T follicular helper cell (primary cell): ENCODE measurements at places on chromosomes 11 and 22.

DNA sequence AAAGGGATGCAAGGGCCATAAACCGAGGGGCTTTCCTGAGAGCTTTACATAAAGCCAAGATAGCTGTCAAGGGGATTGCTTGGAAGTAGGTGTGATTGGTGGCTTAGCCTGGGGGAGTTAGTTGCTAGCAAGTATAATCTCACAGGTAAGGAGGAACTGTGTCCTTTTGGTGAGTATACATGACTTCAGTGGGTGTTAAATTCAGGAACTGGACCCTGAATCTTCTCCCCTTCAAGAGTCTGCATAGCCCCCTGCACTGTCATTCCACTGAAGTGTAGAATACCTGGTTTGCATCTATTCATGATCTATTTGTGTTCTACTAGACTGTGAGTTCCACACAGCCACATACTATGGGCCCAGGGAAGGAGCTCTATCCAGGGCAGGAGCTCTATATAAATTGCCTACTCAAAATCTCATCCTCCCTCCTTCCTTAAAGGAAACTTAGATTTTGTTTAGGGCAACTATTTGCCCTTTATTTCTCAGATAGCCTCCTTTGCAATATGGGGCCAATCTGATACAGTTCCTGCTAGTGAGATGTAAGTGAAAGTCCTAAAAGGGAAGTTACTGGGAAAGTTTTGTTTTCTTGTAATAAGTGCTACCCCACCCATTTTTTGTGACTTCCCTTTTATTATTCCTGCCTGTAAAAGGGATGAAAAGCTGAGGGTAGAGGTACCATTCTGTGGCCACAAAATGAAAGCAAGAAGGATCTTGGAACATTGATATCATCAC is 120.5 kb downstream of the PGR start:
- no peak for DNase-seq

- no peak for DNase-seq
Measured at GRCh38 chr11:62012451-62012831, 45.0 kb upstream of the FTH1 start.

DNA sequence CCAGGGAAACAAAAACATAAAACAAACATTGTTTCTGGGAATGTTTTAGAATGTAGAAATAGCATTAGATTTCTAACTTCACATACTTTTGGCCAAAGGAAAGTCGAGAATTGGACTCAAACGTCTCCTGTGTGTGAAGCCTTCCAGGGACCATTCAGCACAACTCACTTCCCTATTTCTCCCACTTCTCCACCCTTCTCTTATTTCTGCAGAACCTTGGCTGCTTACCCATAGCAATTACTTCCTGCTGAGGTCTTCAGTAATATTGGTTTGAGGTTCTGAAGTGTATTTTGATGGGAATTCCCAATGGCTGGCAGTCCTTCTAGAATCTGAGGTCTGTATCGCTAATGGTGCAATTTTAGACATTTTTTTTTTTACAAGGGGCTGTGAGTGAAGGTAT is 158.3 kb upstream of the SNX19 start:
- DNase-seq: no peak

DNA sequence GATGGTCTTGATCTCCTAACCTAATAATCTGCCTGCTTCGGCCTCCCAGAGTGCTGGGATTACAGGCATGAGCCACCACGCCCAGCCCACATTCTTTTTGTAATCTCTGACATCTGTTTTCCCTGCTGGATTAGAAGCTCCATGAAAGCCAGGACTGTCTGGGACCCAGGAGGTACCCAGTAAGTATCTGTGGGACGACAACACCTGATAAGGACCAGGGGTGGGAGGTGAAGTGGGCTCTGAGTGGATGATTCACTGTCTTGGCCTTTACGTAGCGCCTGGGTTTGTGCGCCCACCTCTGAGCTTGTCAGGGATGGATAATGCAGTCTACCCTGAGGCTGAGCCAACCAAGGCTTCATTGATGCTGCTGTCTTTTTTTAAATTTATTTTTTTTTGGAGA is 118.8 kb downstream of the ABTB2 start:
- DNase-seq: no peak

DNA sequence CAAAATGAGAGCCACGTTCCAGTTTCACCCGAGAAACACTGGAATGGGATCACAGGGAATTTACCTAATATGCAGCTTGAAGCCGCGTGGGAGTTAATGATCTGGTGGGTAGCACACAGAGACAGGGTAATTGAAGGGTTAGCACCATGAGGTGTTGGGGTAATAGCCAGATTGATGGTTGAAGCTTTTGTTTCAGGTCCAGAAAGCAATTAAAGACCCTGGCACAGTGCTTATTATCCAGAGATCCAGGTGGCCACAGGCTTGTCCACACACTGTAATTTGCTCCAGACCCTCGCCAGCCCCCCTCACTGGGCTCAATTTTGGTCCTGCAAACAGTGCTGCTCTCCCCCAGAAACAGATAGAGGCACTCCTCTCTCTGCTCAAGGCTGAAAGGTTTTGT is 282.5 kb upstream of the ISX start:
- no peak for DNase-seq

- DNase-seq: no peak
Measured at GRCh38 chr11:47272706-47273105, 2.8 kb downstream of the MADD start.

DNA sequence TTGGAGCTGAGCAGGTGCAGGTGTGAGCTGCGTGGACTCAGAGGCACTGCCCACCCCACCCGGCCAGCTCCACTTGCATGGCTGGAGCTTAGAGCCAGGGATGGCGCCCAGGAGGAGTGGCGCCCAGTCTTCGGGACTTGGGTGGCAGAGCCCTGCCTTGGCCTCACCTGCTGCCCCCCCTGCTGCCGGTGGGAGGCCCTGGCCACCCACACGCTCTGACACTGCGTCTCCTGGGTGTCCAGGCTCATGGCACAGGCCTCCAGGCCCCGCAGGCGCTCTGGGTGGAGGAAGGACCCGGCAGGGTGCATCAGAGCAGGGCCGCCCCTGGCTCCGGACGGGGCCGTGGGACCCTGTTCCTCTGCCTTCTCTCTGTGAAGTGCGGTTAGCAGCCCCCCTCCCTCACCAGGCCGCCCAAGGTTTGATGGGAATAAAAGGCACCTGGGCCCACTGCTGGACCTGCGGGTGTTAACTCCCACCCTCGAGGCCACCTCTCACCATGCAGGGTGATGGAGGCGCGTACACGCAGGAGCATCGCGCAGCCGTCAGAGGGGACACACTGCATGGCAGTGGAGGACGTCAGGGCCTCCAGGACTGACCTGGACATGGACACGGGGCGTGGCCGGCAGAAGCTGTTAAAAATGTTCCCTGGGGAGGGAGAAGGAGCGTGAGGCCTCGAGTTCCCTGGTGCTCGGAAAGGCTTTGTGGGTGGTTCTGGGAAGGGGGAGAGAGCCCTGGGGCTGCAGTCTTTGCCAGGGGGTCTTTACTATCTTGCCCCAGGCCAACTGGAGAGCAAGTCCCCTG is 11.8 kb downstream of the IL17REL start:
- DNase-seq: no peak

- DNase-seq: no peak
Measured at GRCh38 chr11:64637334-64638017, 46.5 kb downstream of the SLC22A12 start.

DNA sequence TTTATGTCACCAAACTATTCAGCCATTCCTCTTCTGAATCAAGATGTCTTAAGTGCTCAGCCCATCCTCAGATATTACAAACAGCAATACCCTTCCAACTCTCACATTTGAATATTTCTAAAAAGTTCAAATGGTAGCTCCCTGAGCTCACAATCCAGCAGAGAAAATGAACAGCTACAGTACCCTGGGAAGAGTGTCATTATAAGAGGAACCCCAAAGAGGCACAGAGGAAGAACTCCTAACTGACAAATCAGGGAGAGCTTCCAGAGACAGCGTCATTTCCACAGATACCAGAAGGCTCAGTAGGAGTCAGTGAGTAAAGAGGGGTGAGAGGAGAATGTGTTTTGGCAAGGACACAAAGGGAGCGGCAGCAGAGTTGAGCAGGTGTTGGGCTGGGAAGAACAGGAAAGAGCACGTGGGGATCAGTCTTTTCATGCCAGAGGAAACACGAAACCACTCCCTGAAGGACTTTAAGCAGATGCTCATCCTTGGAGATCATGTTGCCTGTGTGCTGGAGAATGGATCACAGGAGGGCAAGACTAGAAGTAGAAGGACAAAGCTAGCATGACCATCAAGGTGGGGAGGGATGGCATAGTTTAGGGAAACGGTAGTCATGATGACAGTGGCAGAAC is 4.3 kb downstream of the CLTCL1 start:
- no peak for DNase-seq
